ENCODE measurements at places on chromosomes 16 and 17.

DNA sequence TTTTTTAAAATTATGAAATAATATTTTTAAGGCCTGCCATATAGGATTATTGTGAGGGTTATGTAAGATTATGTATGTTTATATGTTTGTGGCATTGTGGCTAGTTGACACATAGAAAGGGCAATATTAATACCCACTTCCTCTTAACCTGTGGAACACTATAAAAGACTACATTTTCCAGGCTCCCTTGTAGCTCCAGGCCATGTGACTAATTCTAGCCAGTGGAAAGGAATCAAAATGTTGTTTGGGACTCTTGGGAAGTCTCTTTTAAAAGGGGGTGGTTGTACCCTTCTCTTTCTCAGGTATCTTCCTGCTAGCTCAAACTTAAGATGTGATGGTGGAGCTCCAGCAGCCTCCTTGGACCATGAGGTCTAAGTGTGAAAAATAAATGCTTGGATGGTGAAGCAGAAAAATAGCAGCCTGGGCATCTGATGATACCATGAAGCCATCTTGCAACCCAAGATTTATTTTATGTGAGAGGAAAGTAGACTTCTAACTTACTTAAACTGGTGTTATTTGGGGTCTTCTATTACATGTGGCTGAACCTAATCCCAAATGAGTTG, 39.2 kb downstream of the TEKT5 start:
- no peak overlapping the region for H3K4me3 ChIP-seq
- no peak overlapping the region for H3K27ac ChIP-seq
- no peaks in the 10 kb centered on the region for H3K27me3 ChIP-seq
- no peaks in the 10 kb centered on the region for H3K4me1 ChIP-seq

DNA sequence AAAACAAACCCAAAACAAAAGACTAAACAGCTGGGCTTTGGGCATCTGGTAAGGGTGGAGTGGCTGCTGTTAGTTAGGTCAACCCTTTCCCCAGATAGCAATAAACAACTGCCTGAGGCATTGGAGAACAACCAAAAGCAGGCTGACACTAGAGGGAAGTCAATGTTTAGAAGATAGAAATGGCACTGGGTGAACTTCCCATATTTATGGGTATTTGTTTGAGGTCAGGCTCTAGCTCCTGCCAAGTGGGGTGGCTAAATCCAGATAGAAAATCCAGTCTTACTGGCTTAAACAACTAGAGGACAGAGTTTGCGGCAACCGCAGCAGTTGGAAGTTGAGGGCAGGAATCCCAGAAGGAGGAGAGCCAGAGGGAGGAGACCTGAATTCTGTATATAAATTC, 79.4 kb downstream of the SDK2 start:
- H3K4me1 ChIP-seq = no peaks in the 10 kb centered on the region
- H3K27ac ChIP-seq = no peak overlapping the region
- no peak overlapping the region for H3K4me3 ChIP-seq
- H3K27me3 ChIP-seq = no peaks in the 10 kb centered on the region
- DNase-seq = no peak

DNA sequence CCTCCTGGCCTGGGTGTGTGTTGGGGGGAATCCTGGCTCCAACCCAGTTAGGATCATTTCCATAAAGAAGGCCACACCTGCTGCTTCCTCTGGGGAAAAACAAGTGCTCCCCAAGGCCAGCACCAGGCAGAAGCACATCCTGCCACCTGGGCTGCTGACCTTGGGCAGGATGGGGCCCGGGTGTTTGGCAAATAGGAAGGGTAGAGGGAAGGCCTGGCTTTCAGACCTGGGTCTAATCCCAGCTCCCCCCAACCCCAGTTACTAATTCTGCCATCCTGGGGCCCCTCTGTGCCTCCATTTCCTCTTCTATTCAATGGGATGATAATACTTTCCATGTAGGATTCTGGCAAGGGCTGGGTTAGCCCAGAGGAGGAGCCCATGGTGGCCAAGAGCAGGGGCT, 3.0 kb upstream of the NLRC5 start:
- H3K27ac ChIP-seq = no peak overlapping the region
- H3K36me3 ChIP-seq = no peaks in the 10 kb centered on the region
- no peak overlapping the region for H3K4me3 ChIP-seq
- H3K27me3 ChIP-seq = no peaks in the 10 kb centered on the region

GRCh38 chr17:76426853-76427252, 26.1 kb downstream of the UBE2O start:
- no peaks in the 10 kb centered on the region for H3K27me3 ChIP-seq
- DNase-seq = no peak
- H3K27ac ChIP-seq = no peak overlapping the region

DNA sequence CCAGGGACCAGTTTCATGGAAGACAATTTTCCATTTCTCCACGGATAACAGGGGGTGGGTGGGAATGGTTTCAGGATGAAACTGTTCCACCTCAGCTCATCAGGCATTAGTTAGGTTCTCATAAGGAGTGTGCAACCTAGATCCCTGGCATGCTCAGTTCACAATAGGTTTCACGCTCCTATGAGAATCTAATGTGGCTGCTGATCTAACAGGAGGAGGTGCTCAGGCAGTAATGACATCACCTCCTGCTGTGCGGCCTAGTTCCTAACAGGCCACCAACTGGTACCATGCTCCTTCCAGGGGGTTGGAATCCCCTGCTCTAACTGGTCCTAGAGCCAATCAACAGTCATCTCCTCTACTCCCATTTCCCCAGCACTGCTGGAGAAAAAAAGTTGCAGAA, 19.9 kb downstream of the TEX14 start:
- H3K36me3 ChIP-seq = no peaks in the 10 kb centered on the region
- H3K4me1 ChIP-seq = no peaks in the 10 kb centered on the region
- no peaks in the 10 kb centered on the region for H3K27me3 ChIP-seq
- no peak overlapping the region for H3K27ac ChIP-seq
- no peak overlapping the region for H3K4me3 ChIP-seq

DNA sequence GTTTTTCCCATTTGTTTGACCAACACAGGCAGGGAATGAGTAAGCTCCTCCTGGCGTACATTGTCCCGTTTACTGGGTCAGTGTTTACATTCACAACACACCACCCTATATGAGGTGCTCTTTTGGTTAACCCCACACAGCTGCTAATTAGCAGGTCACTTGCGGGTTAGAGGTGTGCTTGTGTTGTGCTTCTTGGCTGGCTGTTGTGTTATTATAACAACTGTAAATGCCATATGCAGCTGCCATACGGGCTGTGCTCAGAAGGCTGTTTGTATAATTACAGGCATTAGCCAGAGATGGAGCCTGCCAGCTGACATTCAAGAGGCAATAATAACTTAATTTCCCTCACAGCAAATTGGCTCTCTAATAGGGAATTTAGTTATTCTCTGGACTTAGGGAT, 205.1 kb upstream of the ELAC2 start:
- no peaks in the 10 kb centered on the region for H3K4me1 ChIP-seq
- H3K27me3 ChIP-seq = no peaks in the 10 kb centered on the region
- H3K4me3 ChIP-seq = no peak overlapping the region
- no peak overlapping the region for H3K27ac ChIP-seq
- H3K36me3 ChIP-seq = no peaks in the 10 kb centered on the region

DNA sequence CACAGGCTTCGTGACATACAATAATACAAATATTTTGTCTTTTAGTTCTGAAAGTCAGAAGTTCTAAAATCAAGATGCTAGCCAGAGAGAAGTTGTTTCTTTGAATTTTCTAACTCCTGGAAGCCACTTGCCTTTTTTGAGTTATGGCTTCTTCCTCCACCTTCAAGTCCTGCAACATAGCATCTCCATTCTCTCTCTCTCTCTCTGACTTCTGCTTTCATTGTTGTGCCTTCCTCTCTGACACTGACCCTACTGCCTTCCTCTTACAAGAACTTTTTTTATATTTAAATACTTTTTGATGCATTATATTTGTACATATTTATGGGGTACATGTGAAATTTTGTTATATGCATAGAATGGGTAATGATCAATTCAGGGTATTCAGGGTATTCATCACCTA, 205.9 kb downstream of the MAP2K6 start:
- H3K4me1 ChIP-seq = no peaks in the 10 kb centered on the region
- H3K36me3 ChIP-seq = no peaks in the 10 kb centered on the region
- H3K27me3 ChIP-seq = no peaks in the 10 kb centered on the region
- no peak overlapping the region for H3K4me3 ChIP-seq

DNA sequence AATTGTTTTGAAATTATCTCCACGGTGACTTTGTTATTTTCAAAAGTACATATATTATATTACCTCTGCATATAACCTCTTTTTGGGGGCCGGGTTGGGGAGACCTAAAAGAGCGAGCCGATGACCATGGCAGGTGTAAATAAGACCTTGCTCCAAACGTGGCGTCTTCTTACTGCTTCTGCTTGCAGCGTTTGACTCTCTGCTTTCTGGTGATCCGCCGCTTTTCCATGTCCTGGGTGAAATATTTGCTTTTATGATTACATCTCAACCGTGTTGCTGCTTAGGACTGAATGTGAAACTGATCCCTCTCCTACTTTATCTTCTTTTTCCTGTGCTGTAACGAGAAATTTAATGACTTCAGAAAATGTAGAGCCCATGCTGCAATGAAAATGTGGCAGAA, 18.1 kb downstream of the ATMIN start:
- H3K36me3 ChIP-seq = no peaks in the 10 kb centered on the region
- no peak for DNase-seq
- no peaks in the 10 kb centered on the region for H3K27me3 ChIP-seq
- no peaks in the 10 kb centered on the region for H3K4me1 ChIP-seq

GRCh38 chr17:40168262-40168832, 8.9 kb upstream of the RAPGEFL1 start:
- no peaks in the 10 kb centered on the region for H3K4me1 ChIP-seq
- H3K36me3 ChIP-seq = peaks cover 41% of the 10 kb centered on the region
- no peak overlapping the region for H3K4me3 ChIP-seq
- no peak for DNase-seq
- no peaks in the 10 kb centered on the region for H3K27me3 ChIP-seq

DNA sequence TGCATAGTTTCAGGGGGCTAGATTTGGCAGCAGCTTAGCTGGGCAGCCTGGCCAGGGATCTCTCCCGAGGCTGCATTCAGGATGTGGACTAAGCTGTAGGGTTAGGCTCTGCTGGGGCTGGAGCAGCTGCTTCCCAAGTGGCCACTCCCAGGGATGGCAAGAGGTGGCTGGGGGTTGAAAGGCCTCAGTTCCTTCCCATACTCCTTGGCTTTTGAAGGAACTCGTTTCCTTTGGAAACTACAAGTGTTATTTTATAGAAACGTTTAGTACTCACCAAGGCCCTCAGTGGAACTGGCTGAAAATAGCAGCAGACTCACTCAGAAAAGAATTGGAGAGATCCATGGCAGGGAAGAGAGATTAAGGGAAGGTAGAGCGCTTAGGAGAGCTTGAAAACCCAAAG, 76.4 kb downstream of the WWP2 start:
- peak overlapping the region; percentile 79 for H3K27ac ChIP-seq
- H3K36me3 ChIP-seq = no peaks in the 10 kb centered on the region
- peak; percentile 55 for DNase-seq

DNA sequence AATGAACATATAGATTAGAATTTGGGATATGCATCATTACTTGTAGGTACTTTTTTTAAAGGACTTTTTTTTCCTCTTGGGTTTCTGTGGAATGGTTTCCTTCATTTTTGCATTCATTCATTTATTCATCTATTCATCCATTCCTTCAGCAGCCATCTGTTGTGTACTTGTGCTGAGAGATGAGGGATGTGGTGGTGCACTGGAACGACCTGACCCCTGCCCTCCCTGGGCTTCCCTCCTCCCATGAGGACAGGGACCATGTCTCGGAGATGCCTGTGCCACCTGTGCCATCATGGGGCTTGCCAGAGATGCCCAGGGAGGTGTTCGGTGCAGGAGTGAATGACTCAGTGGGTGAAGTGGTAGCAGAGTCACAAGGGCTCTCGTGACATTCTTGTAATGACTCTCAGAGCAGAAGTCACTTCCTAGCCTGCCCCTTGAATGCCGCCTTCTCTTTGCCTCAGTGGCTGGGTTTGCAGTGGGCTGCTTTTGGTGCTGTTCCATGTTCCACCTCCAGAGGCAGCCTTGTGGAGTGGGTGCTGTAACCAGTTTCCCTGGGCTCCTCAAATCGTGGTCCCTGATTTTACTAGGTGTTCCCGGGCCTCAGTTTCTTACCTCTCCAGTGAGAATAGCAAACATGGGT, 43.9 kb downstream of the CLEC16A start:
- H3K36me3 ChIP-seq = no peaks in the 10 kb centered on the region
- H3K27ac ChIP-seq = no peak overlapping the region
- H3K4me3 ChIP-seq = no peak overlapping the region
- H3K4me1 ChIP-seq = no peaks in the 10 kb centered on the region

DNA sequence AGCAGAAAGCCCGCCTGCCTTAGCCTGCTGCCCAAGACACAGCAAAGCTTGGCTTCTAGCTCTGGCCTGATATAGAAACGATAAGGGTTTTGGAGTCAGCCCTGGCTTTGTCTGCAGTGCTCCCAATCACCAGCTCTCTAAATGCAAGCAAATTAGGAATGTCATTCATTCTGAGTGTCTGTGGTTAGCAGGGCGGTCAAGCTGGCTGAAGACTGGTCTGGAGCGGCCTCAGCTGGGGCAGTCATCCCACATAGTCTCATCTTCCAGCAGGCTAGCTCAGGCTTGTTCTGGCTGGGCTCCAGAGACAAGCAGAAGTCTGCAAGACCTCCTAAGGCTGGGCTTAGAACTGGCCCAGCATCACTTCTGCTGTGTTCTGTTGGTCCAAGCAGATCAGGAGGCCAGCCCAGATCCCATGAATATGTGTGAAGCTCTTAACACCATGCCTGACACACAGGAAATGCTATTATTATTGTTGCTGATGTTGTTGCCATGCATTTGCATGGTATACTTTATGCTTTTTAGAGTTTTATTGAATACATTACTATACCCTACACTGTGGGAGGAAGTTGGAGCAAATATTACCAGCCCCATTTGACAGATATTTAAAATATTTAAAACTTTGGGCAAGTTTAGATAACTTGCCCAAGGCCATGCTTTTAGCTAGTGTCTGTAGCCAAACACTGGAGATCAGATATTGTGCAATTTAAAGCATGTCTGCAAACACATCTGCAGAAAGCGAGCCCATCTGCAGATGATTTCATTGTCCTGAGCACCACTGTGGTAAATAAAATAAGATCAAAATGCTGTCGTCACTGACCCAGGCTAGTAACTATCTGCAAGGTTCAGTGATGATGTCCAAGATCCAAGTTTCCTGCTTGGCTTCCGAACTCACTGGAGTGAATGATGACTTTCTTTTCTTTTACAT, 24.8 kb downstream of the TMC7 start:
- no peak overlapping the region for H3K4me3 ChIP-seq
- H3K27ac ChIP-seq = no peak overlapping the region
- no peaks in the 10 kb centered on the region for H3K4me1 ChIP-seq
- no peaks in the 10 kb centered on the region for H3K36me3 ChIP-seq
- no peaks in the 10 kb centered on the region for H3K27me3 ChIP-seq

GRCh38 chr17:81114351-81115093, 50.8 kb upstream of the PVALEF start:
- H3K27ac ChIP-seq = no peak overlapping the region
- no peak overlapping the region for H3K4me3 ChIP-seq
- no peaks in the 10 kb centered on the region for H3K4me1 ChIP-seq
- no peaks in the 10 kb centered on the region for H3K27me3 ChIP-seq
- peaks cover 11% of the 10 kb centered on the region for H3K36me3 ChIP-seq
